T-cell (primary cell): ENCODE measurements at places on chromosomes 12 and 14.

DNA sequence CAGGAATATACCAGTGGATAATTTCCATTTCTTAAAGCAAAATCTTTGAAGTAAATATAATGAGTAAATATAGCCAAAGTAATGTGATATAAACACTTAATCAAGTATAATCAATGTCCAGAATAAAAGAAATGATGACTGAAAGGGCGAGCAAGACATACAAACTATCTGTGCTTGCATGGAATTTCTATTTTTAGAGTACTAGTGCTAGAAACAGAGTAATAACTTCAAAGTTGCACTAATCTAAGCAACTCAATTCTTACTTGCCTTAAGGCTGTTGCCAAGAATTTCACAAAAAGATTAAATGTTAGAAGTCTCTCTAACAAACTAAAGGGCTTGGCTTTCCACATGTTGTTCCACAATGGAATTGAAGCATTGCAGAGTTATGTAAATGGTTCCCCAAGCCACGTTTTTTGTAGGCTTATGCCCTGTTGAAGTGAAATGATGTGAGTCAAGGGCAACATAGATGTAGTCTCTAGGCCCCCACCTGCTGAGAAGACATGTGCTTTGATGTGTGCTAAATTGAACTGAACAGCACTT lies 175.0 kb upstream of the LMNTD1 start:
- DNase-seq = no peak

GRCh38 chr12:52300796-52301691 lies 9.7 kb upstream of the KRT81 start:
- no peak for DNase-seq

- DNase-seq = peak; percentile 32
These were observed 1.1 kb downstream of the SYNE2 start for GRCh38 chr14:63853831-63854293.

DNA sequence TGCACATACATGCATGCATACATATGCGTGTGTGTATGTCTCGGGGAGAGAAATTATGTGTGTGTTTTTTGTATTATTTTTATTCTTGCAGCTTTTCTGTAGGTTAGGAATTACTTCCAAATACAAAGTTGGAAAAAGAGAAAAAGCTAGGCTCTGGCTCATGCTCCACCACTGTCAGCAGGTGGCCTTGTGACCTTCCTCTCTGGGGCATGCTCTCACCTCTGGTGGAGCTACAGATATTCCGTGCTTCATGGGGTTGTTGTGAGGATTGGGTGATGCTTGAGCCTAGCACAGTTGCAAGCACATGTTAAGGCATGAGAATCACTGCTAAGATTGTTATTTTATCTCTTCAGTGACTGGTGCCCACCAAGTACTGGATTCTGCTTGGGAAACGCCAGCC lies 6.7 kb upstream of the SERPINA6 start:
- no peak for DNase-seq

- no peak for DNase-seq
These were observed 170.6 kb downstream of the CRADD start for GRCh38 chr12:93847517-93848474.

- DNase-seq = no peak
These were observed 86.8 kb upstream of the TMEM132C start for GRCh38 chr12:128180166-128180565.

DNA sequence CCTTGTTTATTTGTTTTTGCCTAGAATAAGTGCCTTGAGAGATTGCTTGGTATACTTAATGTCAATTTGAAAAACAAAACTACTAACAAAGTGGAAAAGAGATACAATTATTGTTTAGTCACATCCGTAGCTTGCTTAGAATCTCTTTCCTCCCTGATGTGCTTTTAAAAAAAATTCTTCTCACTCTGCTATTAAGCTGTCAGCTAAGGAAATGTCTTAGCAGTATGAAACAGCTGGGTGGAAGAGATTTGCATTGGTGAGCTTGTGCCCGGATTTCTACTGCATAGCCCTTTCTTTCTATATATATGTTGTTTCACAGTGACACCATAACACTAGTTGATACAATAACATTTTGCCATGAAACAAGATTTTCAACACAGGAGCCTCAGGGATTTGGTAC lies 229.4 kb upstream of the RGS6 start:
- DNase-seq = no peak

GRCh38 chr12:70928071-70928470 lies 7.5 kb upstream of the PTPRR start:
- no peak for DNase-seq

- DNase-seq = no peak
These were observed 112.5 kb downstream of the ETV6 start for GRCh38 chr12:11761869-11762567.

DNA sequence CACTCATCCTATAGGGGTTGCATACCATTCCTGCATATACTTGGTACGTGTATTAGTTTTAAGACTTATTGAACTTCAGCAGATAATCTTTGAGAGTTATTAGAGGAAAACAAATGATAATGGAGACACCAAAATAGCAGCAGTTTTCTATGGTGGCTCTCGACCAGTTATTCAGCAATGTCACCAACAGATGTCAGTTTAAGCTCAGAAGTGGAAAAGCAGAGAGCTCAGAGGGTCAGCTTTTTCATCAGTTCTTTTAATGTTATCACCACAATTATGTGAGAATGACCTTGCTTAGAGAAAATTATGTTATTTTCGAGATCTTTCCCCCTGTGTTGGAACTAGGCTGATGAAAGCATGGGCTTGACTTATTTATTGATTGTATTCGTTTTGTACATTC lies 32.0 kb downstream of the PTPN11 start:
- DNase-seq = no peak

DNA sequence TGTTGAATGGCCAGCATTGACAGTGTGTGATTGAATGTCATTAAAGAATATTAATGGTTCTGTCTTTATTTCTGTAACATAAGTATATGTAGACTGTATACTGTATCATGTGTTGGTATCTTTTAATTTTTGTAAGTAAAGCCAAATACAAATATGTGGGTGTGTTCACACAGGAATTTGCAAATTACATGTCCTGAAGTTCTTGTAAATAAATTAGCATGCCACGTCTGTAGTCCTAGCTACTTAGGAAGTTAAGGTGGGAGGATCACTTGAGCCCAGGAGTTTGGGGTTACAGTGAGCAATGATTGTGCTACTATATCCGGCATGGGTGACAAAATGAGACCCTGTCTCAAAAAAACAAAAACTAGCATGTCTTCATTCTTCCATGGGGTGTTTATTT lies 99.1 kb downstream of the KICS2 start:
- DNase-seq = no peak
